NCI-H187 treated with DMSO at 0.1 percent for 48 hours (cell line): ENCODE measurements at places on chromosomes 12 and 14.

DNA sequence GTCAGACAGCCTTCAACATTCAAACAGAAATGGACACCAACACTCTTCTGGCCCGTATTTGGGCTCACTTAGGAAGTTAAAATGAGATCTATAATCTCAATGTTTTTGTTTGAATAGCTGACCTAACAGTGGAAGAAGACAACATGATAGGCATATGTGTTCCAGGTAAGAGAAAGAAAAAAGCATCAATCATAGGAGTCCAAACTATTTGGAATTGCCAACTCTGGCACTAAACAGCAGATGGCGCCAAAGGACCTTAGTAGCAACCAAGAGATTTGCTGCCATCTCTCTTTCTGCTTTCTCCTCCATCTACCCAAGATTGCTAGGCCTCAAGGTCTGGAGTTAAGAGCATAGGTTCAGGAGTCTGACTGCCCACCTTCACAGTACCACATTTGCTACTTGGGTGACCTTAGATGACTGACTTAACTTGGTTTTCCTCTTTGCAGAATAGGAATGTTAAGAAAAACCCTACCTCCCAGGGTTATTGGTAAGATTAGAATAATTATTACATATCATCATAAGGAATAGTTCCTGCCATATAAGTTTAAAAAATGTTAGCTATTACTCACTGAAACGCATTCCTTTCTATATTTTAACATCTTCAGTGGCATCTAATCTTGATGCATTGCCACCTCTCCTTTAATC is 30.2 kb downstream of the PEX5 start:
- no peak for DNase-seq

DNA sequence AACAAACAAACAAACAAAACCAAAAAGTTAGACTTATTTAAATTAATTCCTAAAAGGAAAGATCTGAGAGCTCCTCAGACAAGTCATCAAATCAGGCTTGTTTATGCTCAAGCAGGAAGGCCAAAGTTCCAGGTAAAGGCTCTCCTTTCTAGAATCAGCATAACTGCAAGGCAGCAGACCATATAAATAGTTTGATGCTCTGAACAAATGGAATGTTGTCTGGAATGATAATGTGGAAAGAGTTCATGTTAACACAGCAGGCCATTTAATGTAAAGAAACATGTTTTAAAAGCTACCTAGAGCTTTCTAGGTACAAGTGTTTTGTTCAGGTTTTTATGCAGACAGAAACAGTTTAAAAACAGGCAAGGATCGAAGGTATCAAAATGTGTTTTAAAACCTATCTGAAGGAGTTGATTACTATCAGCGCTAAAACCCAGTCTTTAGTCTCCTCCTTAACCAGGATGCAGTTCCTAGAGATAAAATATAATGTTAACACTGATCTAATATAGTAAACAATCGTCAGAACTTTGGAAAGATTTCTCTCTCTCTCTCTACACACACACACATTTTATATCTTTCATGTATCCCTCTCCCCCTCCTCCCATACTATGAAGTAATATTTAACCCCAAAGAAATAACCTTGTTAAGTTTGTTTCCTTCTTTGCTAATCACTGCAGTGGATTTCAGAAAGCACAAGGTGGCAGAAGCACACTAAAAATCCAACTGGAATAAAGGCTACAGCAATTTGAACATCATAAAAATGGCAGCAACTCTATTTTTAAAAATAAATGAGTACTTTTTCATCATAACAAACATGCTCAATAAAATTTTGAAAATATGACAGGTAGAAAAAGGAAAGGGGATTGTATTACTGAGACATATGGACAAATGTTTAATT is 135.5 kb downstream of the PAWR start:
- no peak for DNase-seq

DNA sequence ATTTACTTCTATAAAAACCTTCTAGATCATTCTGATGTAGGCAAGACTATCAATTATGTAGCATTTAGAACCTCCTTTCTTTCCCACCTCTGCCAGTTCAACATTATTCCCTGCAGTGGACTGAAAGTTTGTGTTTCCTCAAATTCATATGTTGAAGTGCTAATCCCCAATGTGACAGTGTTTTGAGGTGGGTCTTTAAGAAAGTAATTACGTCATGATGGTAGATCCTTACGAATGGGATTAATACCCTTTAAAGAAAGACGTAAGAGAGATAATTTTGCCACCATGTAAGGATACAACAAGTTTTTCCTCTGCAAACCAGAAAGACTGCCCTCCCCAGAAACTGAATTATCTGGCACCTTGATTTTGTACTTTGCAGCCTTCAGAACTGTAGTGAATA is 1489.7 kb upstream of the SEL1L start:
- DNase-seq, result no peak

- no peak for DNase-seq
Observed at GRCh38 chr14:50501642-50502041, 30.7 kb downstream of the MAP4K5 start.

GRCh38 chr12:32273712-32274111 is 125.6 kb upstream of the FGD4 start:
- DNase-seq, result no peak

DNA sequence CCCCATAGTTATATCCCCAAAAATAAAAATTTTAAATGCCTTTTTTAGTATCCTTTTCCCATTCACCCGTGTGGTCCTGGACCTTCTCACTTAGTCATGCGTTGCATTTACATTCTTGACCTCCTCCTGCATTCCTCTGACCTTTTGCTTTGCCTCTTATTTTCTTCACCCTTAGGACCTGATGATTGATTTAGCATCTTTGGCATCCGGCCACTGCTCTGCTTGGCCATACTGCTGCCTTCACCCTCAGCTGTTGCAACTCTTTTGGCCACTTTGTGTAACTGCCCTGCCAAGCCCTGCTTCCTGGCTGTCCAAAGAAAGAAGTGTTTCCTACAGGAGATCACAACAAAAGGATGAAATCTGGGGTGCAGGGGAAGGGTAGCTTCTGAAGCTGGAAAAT is 48.8 kb upstream of the SLC38A4 start:
- DNase-seq, result no peak

- DNase-seq, result no peak
Observed at GRCh38 chr12:62332598-62332997, 72.4 kb downstream of the USP15 start.

- no peak for DNase-seq
Observed at GRCh38 chr12:47889040-47889439, 15.8 kb downstream of the VDR start.
